ENCODE measurements at places on chromosomes 4 and X. TPM values are rescaled to one million over a fixed set of nuclear protein-coding genes. Genes with fewer than 3 reads are reported as not detected.

GRCh38 chrX:29434939-29435338, 780.4 kb upstream of the MAGEB2 start:
- H3K27ac ChIP-seq: no peak overlapping the region
- no peak overlapping the region for H3K4me3 ChIP-seq
- no peak for DNase-seq
- no peaks in the 10 kb centered on the region for H3K4me1 ChIP-seq
- no peaks in the 10 kb centered on the region for H3K27me3 ChIP-seq

- no peaks in the 10 kb centered on the region for H3K36me3 ChIP-seq
- no peak overlapping the region for H3K4me3 ChIP-seq
- no peaks in the 10 kb centered on the region for H3K4me1 ChIP-seq
- H3K27ac ChIP-seq: no peak overlapping the region
- DNase-seq: no peak
- H3K27me3 ChIP-seq: peaks cover 2% of the 10 kb centered on the region
These were observed 27.9 kb upstream of the KIAA1210 start for GRCh38 chrX:119155416-119156035.

DNA sequence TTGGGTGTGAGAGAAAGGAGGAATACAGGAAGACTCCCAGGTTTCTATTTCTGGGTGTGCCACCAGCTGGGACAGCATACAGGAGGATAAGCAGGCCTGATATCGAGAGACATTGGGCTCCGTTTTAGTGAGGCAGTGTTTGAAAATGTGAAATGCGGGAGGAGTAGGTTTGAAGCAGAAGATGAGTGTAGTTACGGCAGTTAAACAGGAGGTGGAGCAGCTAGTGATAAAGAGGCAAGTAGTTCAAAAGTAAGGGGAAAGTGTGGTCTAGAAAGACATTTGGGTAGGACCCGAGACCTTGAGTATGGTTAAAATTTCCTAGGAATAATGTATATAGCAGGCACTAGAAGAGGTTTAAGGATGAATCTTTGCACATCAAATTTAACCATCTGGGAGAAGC, 42.4 kb downstream of the DCUN1D4 start:
- DNase-seq: no peak
- H3K4me3 ChIP-seq: no peak overlapping the region
- H3K36me3 ChIP-seq: peaks cover 40% of the 10 kb centered on the region
- no peaks in the 10 kb centered on the region for H3K4me1 ChIP-seq
- no peak overlapping the region for H3K27ac ChIP-seq

- no peak overlapping the region for H3K27ac ChIP-seq
- H3K27me3 ChIP-seq: no peaks in the 10 kb centered on the region
- no peak overlapping the region for H3K4me3 ChIP-seq
- no peak for DNase-seq
These were observed 175.3 kb downstream of the MAML3 start for GRCh38 chr4:139978692-139979091.

- no peaks in the 10 kb centered on the region for H3K27me3 ChIP-seq
- no peak for DNase-seq
- no peak overlapping the region for H3K27ac ChIP-seq
- no peak overlapping the region for H3K4me3 ChIP-seq
- peaks cover 27% of the 10 kb centered on the region for H3K4me1 ChIP-seq
These were observed 333.8 kb upstream of the TENM3 start for GRCh38 chr4:181909368-181909767.

DNA sequence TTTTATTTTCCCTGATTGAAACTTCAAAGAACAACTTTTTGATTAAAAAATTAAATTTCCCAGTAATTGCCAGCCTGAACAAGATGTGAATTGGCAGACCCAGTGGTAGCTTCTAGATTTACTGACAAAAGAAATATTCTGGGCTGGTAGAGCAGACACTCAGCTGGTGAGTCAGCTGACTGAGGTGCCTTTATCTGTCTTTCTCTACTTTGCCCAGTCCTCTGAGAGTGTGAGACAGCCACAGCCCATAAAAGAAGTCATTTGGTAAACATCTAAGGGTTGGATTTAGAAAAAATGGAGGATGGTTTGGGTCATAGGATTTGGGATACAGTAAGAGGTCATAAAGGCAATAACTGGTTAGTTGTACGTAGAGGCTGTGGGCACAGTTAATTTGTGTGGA, 54.5 kb downstream of the CCSER1 start:
- no peak overlapping the region for H3K4me3 ChIP-seq
- H3K27me3 ChIP-seq: no peaks in the 10 kb centered on the region
- no peak for DNase-seq
- H3K4me1 ChIP-seq: no peaks in the 10 kb centered on the region

GRCh38 chrX:22315151-22315550, 42.4 kb downstream of the CBLL2 start:
- H3K27ac ChIP-seq: peak overlapping the region; percentile 56
- H3K4me1 ChIP-seq: peaks cover 14% of the 10 kb centered on the region
- DNase-seq: no peak
- no peaks in the 10 kb centered on the region for H3K36me3 ChIP-seq

RTL3 gene
- total RNA-seq: not detected

UGT2B17 gene
- not detected for total RNA-seq

DNA sequence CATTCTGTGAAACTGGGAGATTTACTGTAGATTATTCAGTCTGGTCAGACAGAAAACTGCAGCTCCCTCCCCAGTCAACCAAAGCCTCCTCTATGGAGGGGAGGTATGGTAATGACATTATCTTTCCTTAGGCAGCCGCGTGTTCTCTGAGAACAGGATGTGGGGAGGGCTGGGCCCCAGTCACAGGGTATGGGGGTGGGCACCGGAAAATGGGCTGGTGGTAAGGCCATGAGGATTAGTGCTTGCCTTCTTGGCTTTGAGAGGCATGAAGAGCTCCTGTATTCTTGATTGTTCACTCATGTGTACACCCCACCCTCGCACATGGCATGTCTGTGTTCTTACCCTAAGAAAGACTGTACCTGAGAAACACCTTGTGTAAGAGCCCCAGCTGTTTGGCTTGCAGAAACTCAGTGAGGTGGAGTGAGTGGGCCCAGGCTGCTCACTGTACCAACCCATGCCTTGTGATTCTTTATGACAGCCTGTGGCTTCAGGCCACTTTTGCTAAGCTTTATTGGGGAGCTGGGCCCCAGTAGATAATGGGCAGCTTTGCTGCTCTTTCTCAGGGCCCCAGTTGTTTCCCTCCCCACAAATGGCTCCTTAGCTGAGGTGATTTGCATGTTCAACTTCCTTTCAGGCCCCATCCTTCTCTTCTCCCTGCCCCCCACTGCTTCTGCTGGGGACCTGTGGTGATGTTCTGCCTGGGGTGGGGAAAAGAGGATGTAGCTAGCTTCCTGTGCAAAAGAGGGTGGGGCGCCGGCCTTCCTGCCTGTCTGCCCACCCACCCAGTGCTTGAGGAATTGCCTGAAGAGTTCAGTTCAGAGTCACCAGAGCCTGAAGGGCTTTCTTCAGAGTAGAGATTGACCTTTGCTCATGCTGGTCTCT, 30.7 kb downstream of the MSN start:
- peak overlapping the region; percentile 69 for H3K27ac ChIP-seq
- peaks cover 46% of the 10 kb centered on the region for H3K4me1 ChIP-seq
- no peaks in the 10 kb centered on the region for H3K27me3 ChIP-seq
- H3K36me3 ChIP-seq: no peaks in the 10 kb centered on the region
- H3K4me3 ChIP-seq: no peak overlapping the region

GPR119 gene
- not detected for total RNA-seq

DNA sequence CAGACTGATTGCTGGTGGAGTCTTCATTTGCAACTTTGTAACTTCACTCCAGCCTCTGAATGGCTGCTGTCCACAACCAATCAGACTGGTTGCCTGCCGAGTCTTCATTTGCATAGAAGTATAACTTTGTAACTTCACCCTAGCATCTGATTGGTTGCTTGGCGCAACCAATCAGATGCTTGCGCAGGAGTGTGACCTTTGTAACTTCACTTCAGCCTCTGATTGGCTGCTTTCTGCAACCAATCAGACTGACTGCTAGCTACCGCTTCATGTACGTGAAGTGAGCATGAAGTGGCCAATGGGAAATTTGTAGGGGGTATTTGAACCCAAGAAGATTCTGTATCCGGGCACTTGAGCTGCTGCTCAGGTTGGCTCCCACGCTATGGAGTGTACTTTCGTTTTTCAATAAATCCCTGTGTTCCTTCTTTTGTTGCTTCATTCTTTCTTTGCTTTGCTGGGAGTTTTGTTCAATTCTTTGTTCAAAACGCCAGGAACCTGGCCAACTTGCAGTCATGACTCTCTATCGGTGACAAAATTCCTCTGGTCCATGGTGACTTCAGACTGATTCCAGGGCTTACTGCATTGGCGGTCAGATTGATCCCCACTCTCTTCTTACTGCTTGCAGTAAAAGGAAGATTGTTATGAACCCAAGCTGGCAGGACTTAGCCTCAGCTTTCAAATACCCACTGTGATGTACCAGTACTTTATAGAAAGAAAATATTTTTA, 46.4 kb upstream of the FGG start:
- no peaks in the 10 kb centered on the region for H3K27me3 ChIP-seq
- H3K4me1 ChIP-seq: no peaks in the 10 kb centered on the region
- H3K4me3 ChIP-seq: no peak overlapping the region
- no peak for DNase-seq
- H3K27ac ChIP-seq: no peak overlapping the region
- no peaks in the 10 kb centered on the region for H3K36me3 ChIP-seq

DNA sequence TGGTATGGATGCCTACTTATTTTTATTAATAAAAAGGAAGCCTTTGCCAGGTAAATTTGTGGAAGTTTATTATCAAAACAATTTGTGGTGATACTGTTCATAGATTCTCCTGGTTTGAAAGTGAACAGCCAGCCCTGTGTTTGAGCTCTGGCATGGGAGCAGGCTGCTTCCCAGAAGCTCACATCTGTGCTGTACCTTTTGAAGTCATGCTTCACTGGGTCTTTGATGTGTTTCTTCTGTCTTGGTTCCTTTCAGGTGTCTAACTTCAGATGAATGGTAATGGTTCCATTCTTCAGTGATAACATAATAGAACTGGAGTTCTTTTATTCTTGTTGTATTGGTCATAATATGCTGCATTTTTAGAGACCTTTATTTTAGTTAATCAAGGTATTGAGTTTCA, 85.5 kb downstream of the BMPR1B start:
- H3K27ac ChIP-seq: no peak overlapping the region
- H3K36me3 ChIP-seq: no peaks in the 10 kb centered on the region
- H3K27me3 ChIP-seq: no peaks in the 10 kb centered on the region
- peaks cover 4% of the 10 kb centered on the region for H3K4me1 ChIP-seq
- no peak overlapping the region for H3K4me3 ChIP-seq

- H3K36me3 ChIP-seq: peaks cover 39% of the 10 kb centered on the region
- no peak overlapping the region for H3K27ac ChIP-seq
- no peak overlapping the region for H3K4me3 ChIP-seq
- no peaks in the 10 kb centered on the region for H3K27me3 ChIP-seq
These were observed 53.3 kb downstream of the RFC1 start for GRCh38 chr4:39312816-39313215.

DNA sequence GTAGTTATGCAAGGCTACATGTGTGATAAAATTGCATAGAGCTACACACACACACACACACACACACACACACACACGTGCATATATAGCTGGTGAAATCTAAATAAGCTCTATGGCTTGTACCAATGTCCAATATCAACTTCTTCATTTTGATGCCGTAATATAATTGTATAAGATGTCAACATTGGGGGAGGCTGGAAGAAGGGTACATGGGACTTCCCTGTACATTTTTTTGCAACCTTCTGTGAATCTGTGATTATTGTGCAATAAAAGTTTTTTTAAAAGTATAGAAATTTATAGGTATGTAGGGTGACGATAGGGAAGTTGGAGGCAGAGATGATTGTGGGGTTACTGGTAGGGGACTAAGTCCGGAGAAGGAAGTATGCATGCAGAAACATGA, 105.5 kb downstream of the HDAC8 start:
- H3K27me3 ChIP-seq: no peaks in the 10 kb centered on the region
- H3K27ac ChIP-seq: no peak overlapping the region
- H3K36me3 ChIP-seq: peaks cover 9% of the 10 kb centered on the region
- no peaks in the 10 kb centered on the region for H3K4me1 ChIP-seq
- no peak overlapping the region for H3K4me3 ChIP-seq

- H3K4me3 ChIP-seq: no peak overlapping the region
- H3K36me3 ChIP-seq: no peaks in the 10 kb centered on the region
- no peaks in the 10 kb centered on the region for H3K27me3 ChIP-seq
- peaks cover 41% of the 10 kb centered on the region for H3K4me1 ChIP-seq
These were observed 279.8 kb downstream of the UNC5C start for GRCh38 chr4:95268819-95269565.

DNA sequence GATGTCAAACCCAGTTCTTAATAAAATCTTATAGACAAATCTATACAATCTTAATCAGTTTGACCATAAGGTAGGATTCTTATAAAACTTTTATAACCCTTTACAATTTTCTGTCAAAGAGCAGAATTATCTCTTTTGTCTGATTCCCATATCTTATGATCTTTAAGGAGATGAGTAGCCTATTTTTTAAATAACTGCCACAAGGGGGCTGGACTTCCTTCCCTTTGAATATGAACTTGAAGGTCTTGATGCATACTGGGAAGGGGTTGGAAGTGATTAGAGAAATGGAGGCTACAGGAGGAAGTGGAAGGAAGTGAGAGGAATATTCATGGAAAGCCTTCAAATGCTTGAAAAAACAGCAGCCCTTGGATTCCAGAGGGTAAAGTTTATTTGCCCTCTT, 111.1 kb downstream of the APOOL start:
- no peak overlapping the region for H3K4me3 ChIP-seq
- no peaks in the 10 kb centered on the region for H3K27me3 ChIP-seq
- H3K27ac ChIP-seq: no peak overlapping the region
- H3K4me1 ChIP-seq: no peaks in the 10 kb centered on the region
- no peak for DNase-seq

DNA sequence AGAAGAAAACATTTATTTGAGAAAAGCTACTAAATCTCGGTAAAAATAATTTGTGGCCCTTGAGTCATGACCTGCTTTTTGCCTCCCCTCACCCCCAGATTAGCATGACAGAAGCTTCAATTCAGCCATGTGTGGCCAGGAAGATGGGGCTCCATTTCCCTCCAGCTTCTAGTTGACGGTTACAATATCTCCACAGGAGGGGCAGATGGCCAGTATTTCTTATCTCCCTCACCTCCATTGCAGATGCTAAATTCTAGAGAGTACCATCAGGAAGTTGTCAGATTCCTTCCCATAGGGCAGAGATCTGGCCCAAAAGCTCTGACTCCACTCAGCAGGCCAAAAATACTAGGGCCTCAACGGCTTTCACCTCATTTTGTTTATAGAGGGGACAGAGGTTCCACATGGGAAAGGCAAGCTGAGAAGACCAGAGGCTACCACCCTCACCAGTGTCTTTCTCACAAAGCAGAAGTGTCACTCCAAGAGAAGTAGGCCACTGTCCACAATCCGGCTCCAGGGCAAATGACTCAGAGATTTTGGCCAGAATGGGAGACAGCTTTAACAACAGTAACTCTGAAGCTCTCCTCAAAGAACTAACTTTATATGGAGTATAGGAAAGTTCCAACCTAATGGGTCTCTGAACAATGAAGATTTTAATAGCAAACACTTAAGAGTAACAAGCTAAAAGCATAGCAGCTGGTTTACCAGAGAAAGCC, 108.3 kb downstream of the TBC1D19 start:
- no peak for DNase-seq
- H3K4me3 ChIP-seq: no peak overlapping the region
- H3K36me3 ChIP-seq: peaks cover 35% of the 10 kb centered on the region

FBXW7 gene
- 21.5 TPM for total RNA-seq
